ENCODE measurements at places on chromosomes 2 and 18.

GRCh38 chr2:204069804-204070203 lies 133.2 kb downstream of the ICOS start:
- no peak for DNase-seq

DNA sequence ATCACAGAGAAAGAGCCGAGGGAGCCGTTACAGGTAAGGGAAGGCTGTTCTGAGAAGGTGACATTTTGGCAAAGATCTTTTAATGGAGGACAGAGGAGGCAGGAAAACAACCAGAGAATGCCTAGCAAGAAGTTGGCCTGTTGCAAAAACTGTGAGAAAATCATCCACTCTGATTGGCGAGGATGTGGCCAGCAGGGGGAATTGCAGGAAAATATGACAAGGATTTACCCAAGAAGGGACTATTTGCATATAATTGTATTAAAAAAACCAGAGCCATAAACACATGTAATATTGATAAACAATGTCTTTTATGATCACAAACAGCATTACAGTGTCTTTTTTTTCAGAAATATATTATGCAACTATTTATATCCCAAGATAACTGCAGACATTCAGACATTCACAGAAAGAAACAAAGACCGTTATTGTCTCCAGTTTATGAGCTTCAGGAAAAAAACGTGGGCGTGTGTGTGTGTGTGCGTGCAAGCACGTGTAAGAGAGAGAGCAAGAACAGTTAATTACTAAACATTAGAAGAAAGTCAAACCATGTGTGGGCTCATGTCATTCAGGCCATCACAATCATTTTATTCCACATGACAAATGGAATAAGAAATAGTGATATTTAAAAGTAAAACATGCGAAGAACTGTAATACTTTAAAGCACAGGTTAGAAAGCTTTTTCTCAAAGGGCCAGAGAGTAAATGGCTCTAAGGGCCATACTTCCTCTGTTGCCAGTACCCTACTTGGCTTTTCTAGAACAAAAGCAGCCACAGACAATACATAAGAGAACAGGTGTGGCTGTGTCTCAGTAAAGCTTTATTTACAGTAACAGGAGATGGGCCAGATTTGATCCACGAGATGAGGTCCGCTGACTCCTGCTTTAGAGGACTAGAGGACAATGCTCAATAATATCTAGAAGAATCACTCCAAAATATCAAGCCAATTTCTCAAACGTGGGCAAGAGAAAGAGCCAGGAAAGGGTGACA lies 324.1 kb downstream of the DLGAP1 start:
- DNase-seq: no peak

- DNase-seq: no peak
These were observed 50.5 kb upstream of the DLX2 start for GRCh38 chr2:172153156-172153555.

- DNase-seq: no peak
These were observed 80.8 kb downstream of the KCTD18 start for GRCh38 chr2:200428961-200429665.

GRCh38 chr18:48860269-48861180 lies 90.2 kb downstream of the SMAD7 start:
- no peak for DNase-seq

DNA sequence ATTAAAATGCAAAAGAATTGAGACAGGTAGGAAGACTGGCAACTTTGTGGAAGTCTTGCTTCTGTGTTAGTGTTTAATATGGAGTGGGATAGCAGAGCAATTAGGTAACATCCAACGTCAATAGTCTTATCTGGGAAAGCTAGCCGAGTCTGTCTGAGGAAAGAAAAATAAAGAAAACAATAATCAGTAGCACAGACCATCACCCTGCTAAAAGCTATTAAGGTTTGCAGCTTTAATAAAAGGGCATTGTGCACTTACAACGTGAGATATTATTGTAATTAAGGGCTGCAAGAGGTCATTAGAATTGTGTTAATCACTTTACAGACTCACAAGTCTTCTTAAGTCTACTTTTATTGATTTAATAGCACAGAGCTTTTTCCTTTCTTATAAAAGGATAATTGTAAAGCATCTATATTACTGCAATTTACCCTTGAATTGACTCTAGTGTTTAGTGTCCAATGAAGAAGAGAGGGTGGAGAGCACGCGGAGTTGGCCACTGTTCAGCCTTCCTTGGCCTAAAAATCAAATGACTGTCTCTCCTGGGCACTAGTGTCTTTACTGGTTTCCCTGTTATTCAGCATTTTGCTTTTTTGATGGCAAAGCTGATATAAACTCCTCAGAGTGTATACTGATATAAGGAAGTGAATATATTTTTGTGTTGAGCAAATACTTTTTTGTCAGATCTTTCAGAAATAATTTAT lies 2.0 kb downstream of the CDH7 start:
- no peak for DNase-seq

GRCh38 chr18:65994302-65994701 lies 243.5 kb downstream of the CDH7 start:
- no peak for DNase-seq

DNA sequence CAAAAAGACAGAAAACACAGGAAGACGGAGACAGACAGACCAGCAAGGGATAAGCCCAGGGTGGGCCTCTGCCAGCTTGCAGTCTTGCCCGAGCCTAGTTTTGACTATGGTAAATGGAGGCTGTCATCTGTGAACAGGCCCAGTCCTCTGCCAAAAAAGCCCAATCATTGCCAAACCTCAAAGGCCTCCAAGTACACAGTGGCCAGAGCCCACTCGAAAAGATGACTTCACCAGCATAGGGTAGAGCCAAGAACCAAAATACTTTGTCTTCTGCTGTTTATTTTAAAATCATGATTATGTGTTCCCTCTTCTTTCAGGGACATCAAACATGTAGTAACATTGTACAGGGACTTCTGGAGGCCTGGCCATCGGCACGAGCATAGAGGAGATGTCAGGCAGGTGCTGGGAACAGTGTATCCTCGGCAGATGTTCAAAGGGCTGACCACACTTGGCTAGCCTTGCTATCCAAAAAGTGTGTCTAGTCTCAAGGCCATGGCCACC lies 66.0 kb downstream of the TTC32 start:
- DNase-seq: no peak

GRCh38 chr2:158726911-158727592 lies 68.1 kb upstream of the DAPL1 start:
- no peak for DNase-seq

DNA sequence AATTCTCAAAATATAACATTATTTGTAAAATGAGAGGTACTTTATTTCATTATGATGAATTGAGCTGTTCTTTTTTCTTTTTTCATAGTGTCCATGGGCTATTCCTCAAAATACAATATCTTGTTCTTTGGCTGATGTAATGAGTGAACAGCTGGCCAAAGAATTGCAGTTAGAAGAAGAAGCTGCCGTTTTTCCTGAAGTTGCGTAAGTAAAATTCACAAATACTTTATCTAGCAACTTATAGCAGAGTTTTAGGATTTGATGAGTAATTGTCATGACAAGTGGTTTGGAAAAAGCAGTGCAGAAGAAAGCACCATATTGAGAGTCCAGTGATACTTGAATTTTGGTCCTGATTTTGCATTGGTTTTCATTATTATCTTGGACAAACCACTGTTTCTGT lies 9.8 kb downstream of the RIOK3 start:
- no peak for DNase-seq

GRCh38 chr18:61838521-61838920 lies 54.3 kb downstream of the RNF152 start:
- no peak for DNase-seq

- no peak for DNase-seq
These were observed 33.2 kb downstream of the RALBP1 start for GRCh38 chr18:9508446-9509025.

DNA sequence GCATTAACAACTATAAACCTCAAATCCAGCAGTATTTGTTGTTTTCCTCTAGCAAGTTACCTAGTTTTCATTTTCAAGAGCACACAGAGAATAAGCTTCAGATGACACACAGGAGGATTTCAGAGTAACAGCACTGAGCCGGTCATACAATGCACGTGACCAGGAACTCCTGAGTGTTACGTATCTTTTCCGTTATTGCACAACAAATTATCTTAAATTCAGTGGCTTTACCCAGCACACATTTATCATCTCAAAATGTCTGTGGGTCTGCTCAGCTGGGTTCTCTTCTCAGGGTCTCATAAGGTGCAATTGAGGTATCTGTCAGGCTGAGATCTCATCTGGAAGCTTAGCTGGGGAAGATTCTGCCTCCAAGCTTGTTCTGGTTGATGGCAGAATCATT lies 379.5 kb upstream of the KLHL29 start:
- DNase-seq: no peak

GRCh38 chr2:234292205-234292961 lies 204.5 kb downstream of the ARL4C start:
- DNase-seq: no peak

GRCh38 chr2:63866009-63866709 lies 24.5 kb downstream of the UGP2 start:
- no peak for DNase-seq

DNA sequence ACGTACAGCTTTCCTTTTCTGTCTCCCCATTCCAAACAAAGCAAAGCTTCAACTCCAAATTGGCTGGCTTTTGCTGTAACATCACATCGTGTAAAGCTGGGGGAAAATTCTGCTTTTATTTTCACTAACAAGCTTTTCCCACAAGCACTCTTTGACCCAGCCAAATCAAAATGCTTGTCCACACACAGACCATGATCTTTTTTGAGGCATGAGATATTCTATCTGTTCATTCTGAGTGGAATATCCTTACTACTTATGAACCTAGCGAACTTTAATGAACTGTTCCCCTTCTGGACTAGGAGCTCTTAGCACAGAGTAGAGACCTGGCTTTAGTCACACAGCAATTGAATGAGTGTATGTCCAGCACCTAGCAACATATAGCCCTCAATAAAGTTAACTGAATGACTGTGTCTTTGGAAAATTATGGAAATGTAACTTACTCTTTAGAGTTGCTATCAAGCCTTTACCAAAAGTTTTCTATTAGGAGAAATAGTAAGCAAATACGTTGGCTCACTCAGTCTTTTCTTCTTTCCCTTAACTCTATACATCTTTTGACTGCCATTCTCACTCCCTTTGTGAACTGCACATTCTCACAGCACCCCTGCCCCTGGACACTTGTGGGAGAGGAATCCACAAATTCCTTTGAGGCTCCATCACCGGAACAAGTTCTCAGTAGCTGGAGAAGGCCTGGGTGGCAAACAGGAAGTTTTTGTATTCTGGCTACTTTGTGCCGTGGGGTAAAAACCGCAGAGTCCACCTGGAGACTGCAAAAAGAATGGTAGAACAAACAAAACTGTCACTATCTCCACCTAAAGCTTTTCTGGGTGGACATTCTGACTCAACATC lies 1.3 kb upstream of the UBE2E3 start:
- no peak for DNase-seq

DNA sequence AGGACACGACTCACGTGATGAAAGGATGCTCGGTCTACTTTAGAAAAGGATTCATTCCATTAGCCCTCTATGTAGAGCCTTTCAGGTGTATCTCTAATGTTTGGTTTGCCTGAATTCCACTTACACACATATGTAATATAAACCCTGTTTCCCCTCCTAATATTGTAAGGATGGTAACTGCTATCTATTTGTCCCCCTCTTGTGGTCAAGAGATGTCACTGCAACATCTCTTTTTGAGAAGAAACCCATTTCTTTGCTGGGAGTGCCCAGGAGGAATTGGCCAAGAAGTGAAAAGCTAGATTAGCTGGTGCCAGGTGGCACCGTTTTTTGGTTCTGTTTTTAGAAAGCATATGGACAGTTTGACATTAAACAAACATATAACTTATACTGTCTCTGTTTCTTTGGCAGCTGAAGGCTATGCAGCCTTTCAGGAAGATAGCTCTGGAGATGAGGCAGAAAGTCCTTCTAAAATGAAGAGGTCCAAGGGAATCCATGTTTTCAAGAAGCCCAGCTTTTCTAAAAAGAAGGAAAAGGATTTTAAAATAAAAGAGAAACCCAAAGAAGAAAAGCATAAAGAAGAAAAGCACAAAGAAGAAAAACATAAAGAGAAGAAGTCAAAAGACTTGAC lies 41.2 kb downstream of the RALBP1 start:
- no peak for DNase-seq

- DNase-seq: no peak
These were observed 363.3 kb upstream of the SMIM21 start for GRCh38 chr18:75790796-75791195.

DNA sequence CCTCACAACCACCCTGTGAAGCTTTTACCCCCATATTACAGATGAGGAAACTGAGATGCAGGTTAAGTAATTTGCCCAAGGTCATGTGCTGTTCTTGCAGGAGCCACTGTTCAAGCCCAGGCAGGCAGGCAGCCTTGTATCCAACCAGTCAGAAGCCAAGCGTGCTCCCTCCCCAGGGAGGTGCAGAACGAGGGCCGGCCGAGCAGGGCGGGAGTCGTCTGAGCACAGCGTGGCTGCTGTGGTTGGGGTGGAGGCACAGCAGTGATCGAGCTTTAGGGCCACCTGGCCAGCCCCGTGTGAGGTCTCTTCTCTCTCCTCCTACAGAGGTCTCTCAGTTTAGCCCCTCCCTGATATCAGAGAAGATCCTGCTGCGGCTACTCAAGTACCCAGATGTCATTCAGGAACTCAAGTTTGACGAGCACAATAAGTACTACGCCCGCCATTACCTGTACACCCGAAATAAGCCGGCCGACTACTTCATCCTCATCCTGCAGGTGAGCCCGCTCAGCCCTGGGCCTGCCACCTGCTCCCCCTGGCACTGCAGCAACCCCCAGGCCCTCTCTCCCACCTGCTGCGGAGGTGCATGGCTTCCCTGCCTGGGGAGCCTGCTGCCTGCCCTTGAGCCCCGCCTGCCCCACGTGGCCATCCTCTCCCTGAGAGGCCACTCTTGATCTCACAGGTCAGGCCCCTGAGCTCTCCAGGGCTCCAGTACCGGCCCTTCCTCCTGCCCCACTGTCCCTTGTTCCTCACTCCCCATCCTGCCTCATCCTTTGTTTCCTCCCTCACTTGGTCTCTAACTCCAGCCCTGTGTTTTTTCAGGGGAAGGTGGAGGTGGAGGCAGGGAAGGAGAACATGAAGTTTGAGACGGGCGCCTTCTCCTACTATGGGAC lies 17.1 kb upstream of the CNNM3 start:
- DNase-seq: no peak

DNA sequence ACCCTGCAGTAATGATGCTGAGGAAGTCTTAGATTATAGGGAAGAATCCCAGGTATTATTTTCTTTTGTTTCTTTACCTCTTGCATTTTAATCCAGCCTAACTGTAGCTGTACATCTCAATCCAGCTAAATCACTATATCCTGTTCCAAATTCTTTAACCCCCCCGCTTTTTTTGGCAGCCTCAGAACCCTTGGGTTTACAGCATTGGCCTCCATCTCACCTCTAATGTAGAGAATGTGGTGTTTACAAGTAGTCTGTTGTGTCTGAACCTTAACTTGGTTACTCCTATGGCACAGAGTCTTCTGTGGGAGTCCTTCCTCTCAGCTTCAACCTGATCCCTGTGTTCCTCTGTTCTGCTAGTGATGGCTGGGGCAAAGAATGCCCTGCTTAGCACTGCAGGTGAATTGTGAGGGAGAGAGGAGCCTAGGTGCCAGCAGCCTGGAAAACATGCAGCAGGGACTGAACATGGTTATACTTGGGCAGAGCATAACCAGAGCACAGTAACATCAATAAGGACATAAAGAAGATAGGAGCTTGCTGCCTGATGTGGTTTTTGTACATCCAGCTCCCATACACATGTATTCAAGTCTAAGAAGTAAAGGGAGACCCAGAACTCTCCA lies 130.2 kb downstream of the FAM124B start:
- DNase-seq: no peak

- DNase-seq: no peak
These were observed 44.7 kb downstream of the MGAT4A start for GRCh38 chr2:98685930-98686887.

- DNase-seq: no peak
These were observed 107.1 kb upstream of the MAPRE2 start for GRCh38 chr18:34933909-34934661.
